Skin of body (tissue), 3 donors: ENCODE measurements at places on chromosomes 2 and 18. TPM values are rescaled to one million over a fixed set of nuclear protein-coding genes. Genes with fewer than 3 reads are reported as not detected.

DNA sequence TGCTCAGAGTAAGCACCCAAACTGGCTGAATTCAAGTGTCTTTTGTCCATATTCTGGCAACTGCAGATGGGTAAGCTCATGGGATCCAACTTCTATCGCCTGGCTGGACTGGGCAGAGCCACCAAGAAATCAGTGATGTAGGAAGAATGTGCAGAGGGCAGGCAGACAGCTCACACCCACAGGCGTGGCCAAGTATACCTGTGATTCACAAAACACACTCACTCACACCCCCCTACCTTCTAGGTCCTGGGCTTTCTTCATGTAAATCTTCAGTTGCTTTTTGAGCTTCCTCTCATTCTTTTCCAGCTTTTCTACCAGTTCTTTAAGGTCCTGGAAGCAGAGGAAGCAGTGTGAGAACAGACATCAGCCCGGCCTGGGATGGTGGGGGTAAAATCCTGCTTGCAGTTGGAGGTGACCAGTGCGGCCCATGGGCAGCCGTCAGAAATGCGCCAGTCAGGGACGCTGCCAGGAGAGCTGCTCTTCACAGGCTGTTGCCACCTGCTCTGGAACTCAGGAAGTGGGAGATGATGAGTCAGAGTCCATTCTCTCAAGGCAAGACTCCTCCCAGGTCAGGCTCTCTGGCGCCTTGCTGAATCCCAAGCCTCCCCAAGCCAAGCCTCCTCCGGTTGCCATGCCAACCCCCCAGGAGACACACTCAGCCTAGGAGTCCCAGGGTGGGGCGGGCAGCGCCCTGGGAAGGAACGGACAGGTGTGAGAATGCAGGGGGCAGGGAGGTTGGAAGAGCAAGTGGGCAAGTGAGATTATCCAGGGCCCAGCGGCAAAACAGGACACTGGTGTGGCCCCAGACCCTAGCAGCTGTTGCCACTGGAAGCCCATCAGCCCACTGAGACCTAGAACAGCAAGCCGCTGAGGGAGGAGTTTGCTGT, 36.2 kb upstream of the ACAA2 start:
- no peak for DNase-seq

DNA sequence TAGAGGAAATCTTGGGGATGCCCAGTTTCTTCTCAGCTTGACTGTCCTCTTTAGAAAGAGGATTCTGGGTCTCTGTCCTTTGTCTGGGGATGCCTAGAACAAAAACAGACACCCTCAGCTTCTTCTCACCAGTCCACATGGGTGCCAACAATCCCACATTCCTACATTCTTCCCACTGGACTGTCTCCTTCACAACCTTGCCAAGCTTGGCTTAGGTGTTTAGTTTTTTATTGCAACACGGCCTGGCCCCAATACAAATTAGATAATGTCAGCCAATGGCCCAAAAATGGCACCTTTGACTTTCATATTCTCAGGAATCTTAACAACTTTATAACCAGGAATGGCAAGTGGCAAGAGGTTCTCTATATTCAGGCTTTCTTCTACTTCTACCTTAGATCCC, 273.0 kb downstream of the RNF152 start:
- DNase-seq = no peak

DNA sequence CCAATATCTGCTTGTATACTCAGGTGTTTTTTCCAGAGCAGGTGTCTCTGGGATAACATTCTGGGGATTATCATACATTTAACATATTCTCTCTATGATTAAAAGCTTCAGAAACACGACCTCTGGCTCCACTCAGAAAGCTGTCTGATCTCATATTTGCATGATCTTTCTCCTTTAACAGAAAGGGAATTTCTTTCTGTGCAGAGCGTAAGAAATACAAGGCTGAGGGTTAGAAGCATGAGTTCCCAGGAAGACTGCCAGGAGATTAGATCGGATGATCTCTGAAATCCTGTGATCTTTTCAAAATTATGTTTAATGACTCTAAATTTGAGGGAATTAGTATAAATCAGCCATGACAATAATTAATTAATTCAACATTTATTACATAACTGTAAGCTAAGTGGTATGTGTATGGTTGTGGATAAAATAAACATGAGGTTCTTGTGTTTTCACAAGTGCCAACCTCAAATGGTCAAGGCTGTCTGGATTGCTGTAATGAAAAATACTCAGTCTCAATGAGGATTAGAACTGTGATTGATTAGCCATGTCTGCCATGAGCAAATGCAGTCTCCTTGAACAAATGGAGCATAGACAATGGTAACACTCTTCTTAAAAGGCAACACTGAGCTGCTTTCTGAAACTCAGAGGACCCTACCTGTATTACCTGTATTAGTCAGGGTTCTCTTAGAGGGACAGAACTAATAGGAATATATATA, 304.9 kb downstream of the STK39 start:
- no peak for DNase-seq

GRCh38 chr2:127096280-127096679, 10.7 kb downstream of the BIN1 start:
- DNase-seq = no peak

DNA sequence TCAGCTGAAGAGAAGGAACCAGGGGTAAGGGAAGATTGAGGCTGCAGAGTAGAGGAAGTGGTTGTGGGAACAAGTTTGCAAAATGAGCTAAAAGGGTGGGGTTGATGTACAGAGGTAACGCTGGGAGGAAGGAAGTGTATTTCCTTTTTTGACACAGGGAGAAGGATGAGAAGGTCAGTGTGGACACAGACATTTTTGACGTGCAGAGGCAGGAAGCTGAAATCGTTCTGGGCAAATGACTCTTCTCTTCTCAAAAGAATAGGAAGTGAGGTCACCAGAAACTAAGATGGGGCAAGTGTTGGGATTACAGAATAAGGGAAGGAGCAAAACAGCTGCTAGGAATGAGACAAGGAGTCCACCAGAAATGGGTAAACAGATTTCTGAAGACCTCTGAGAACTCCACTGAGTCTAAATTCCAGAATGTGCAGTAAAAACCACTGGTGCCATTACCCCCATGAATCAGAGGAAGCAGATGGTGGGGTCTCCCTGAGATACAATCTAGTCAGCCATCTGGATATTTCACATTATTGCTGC, 20.0 kb upstream of the RNF149 start:
- DNase-seq = peak; percentile 8

GRCh38 chr18:63454497-63454896, 22.3 kb upstream of the SERPINB5 start:
- DNase-seq = no peak

DNA sequence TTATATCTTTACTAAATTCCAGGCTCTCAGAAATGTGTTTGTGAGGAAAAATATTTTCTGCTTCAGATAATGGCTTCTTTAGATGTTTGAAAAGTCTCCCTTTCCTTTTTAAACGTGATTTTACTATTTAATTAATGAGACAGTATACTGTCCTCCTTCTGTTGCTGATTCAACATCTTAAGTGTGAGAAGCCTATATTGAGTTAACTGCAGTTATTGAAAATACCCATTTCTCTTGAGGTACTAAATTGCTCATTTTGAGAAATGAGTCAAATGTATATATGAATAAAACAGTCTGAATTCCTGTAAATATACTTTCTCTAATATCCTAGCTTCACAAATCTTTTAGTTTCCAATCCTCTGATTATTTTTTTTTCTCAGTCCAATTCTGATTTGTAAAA, 470.2 kb downstream of the PTPRM start:
- no peak for DNase-seq

- DNase-seq = no peak
Observed at GRCh38 chr18:55477499-55477859, 110.5 kb downstream of the TCF4 start.

DNA sequence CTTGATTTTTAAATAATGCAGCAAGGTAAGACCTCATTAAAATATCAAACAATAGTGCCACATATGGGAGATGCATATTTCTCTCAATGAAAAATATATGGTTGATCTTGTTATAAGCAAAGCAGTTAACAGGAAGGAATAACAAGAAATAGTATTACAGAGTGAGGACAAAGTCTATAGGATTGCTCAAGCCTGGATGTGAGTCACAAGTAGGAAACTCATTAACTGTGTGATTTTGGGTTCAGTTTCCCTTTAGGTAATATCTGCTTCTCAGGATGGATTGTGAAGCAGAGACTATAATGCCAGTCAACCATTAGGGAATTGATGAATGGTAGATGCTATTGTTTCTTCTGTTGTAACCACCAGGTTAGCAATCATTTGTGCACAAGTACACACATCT, 42.9 kb upstream of the SPHKAP start:
- DNase-seq = no peak

GRCh38 chr2:516944-517343, 160.3 kb downstream of the TMEM18 start:
- no peak for DNase-seq

GRCh38 chr2:234989183-234989701, 37.4 kb downstream of the SH3BP4 start:
- no peak for DNase-seq

DNA sequence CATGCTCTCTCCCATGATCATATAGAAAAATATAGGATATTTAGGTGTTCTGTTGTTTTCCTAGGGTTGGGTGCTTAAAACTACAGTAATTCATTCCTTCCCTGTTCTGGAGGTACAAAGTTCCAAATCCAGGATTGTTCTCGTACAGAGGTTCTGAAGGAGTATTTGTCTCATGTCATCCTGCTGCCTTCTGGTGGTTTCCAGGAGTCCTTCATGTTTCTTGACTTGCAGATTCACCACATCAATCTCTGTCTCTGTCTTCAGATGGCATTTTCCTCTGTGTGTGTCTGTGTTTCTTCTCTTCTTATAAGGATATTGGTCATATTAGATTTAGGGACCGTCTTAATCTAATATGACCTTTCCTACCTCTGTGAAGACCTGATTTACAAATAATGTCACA, 397.9 kb downstream of the NYAP2 start:
- no peak for DNase-seq

DNA sequence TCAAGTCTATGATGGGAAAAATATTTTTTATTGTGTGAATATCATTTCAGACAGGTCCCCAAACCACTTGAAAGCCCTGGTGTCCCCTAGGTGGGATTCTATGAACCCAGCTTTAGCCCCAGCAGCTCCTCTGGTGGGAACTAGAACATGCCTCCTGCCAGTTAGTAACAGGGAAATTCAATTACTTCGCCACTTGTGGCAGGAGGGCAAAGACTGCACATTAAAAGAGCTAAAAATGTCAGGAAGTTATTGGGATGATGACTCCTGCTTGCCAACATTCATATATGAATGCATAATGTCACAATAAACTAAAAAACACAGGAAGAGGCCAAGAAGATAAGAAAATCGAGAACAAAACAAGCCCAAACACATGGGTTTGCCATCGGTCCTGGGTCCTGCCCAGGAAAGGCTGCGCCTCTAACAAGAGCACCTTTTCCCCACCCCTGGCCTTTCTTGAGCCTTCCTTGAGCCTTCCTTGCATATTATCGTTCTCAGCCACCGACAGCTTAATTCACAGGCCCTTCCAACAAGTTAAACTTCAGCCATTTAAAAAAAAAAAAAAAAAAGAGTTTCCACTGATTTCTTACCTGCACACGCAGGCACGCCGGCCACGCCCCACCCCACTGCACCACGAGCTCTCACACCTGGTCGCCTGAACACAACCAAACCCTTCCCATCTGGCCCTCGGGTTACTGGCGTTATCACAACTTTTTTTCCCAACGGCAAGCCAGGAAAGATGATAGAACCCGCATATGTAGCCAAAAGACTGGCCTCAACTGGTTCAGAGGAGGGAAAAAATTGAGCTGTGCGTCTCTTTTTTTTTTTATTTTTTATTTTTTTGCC, 23.4 kb downstream of the BCL11A start:
- DNase-seq = no peak

DNA sequence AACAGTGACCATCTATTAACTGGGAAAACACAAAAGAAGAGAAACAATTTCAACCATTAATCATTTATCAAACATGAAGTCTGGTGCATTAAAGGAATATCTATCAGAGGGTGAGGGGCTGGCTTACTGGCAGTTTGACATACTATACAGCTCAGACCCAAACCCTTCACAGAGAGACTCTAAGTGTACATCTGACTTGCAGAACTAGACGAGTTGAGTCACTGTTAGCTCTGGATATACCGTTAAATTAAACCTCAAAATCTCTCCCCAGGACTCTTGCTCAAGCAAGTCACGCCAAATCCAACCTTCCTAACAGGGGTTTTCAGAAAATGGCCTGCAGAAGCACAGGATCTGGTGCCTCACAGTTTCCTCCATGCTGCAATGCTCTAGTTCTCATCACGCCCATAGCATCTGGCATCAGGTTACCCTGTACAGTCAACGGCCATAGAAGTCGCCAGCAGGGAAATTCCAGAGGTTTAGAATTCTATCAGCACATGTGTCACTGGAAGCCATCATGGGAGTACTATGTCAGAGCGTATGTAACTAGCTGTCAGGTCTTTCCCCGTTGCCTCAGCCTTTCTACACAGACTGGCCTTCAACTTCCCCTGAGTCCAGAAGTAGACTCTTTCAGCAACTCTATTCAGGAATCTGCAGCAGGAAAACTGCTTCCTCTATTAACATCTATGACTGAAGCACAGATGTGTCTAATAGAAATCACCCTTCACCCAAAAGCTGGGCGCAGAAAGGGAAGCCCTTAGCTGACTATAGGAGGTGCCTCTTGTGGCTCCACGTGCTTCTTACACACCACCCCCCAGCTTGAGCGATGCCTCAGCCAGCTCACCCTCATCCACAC, 9.3 kb downstream of the TGOLN2 start:
- DNase-seq = peak; percentile 21

- DNase-seq = no peak
Observed at GRCh38 chr2:185695711-185696235, 42.8 kb upstream of the FSIP2 start.

CCDC68 gene
- total RNA-seq = 1.3 TPM

DYNAP gene
- total RNA-seq = 0.10 TPM

PPP4R1 gene
- 110 TPM for total RNA-seq
